ENCODE measurements at places on chromosomes 12 and 14.

DNA sequence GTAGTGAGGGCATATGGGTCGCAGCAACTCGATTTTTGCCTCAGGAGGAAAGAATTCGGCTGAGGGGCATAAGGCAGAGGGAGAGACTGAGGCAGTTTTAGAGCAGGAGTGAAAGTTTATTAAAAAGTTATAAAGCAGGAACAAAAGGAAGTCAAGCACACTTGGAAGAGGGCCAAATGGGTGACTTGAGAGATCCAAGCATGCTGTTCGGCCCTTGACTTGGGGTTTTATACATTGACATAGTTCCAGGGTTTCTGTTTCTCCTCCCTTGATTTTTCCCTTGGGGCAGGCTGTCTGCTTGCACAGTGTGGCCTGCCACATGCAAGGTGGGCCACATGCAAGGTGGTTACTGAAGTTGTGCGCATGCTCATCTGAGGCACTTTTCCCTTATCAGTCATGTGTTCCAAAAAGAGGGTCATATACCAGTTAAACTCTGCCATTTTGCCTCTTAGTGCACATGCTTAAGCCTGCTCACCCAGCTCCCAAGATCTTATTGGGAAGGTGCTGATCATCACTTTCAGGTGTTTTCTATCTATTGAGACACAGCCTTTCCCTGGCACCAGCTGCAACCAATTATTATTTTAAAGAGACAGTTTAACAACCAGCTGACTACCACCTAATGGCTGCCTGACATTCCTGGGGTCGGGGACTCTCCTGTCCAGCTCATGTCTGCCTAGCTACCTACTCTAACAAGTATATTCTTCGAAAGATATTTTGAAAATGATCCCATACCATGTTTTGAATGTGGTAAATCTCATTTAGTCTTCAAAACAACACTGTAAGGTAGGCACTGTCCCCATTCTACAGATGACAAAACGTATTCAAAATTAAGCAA, 19.9 kb downstream of the PTGER2 start:
- H3K27ac ChIP-seq: no peak overlapping the region
- H3K4me3 ChIP-seq: no peak overlapping the region
- H3K27me3 ChIP-seq: no peaks in the 10 kb centered on the region
- no peaks in the 10 kb centered on the region for H3K4me1 ChIP-seq
- DNase-seq: no peak

GRCh38 chr14:55398679-55399078, 13.0 kb downstream of the ATG14 start:
- no peaks in the 10 kb centered on the region for H3K27me3 ChIP-seq
- no peak for DNase-seq
- no peaks in the 10 kb centered on the region for H3K4me1 ChIP-seq
- H3K4me3 ChIP-seq: no peak overlapping the region
- no peaks in the 10 kb centered on the region for H3K36me3 ChIP-seq

DNA sequence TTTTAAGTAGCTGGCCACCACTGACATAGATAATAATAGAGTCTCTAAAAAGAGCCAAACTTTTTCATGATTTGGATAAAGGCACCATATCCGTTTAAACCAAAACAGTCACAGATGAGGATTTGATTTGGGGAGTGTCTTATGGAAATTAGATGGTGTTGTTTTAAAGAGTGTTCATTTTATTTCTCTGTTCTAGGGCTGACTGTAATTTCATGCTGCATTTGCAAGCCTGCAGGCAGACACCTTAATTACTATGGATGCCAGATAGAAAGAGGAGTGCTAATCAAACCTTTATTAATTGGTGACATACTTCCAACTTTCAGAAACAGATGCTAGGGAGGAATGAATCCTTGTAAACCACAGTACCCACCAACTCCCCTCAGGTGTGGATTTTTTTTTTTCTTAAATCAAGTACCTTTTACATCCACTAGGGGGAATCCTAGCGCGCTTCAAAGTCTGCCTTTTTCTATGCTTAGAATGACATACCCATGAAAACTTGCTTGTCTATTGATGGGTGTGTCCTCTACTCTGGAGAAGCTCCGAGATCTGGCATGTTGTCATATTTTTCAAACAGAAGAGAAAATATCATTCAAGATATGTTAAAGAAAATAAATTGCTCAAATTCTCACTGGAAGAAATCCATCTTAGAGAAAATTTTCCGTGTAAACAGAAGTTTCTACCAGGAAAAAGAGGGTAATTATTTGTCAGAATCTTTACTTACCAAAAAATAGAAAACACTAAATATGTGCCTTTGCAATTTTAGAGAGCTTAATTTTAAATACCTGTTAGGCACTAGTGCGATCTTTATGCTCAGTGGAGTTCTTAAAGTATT, 14.2 kb upstream of the PLXNC1 start:
- H3K27ac ChIP-seq: no peak overlapping the region
- DNase-seq: peak; percentile 70
- no peaks in the 10 kb centered on the region for H3K27me3 ChIP-seq
- no peak overlapping the region for H3K4me3 ChIP-seq

DNA sequence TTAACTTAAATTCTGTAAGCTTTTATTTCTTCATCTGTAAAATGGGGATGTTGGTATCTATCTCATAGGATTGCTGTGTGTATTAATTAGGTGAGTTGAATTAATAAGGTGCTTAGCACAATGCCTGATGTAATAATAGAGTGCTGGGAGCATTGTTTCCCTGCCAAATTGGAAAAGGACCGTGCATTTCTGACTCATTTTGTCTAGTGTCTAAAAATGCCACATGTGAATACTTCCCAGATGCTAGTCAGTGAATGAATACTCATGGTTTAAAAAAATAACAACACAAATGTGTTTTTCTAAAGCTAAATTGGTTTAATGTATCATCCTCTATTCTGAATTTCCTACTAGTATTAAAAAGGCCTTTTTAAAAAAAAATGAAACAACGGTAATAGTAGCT, 45.4 kb upstream of the NEDD1 start:
- H3K4me3 ChIP-seq: no peak overlapping the region
- H3K27ac ChIP-seq: no peak overlapping the region
- no peaks in the 10 kb centered on the region for H3K27me3 ChIP-seq

DNA sequence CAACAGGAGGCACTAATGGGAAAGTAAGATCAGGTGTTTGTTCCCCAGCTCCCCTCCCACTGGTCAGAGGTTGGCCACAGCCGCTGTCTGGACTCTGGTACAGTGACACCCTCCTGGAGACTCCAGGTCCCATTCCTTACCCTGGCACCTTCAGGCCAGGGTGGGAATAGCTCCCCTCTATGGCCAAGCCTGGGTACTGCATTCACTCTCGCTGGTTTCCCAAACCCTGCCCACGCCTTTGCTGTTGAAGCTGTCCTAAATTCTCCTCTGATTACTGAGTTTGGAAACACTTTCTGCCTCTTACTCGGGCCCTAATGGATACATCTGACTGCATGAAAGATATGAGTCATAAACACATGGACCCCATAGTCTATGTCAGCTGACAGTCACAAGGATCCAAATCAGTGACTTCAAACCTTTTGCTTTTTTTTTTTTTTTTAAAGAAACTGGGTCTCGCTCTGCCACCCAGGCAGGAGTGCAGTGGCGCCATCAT, 17.9 kb downstream of the HRK start:
- H3K27me3 ChIP-seq: no peaks in the 10 kb centered on the region
- no peaks in the 10 kb centered on the region for H3K36me3 ChIP-seq
- no peak overlapping the region for H3K4me3 ChIP-seq
- no peak overlapping the region for H3K27ac ChIP-seq
- no peak for DNase-seq

Measured in MM.1S (cell line).